Heart left ventricle (tissue), 16 donors: ENCODE measurements at places on chromosomes 5 and 9. TPM values are rescaled to one million over a fixed set of nuclear protein-coding genes. Genes with fewer than 3 reads are reported as not detected.
A peak's percentile ranks its signal among the peaks of the same experiment; 100 is the strongest.

Gene PCDHB8
- total RNA-seq: 1.5 TPM

GRCh38 chr5:123937230-123937629 lies 425.3 kb downstream of the CSNK1G3 start:
- H3K4me3 ChIP-seq: no peak overlapping the region
- peak; percentile 33 for DNase-seq
- H3K27me3 ChIP-seq: no peaks in the 10 kb centered on the region
- H3K27ac ChIP-seq: no peak overlapping the region
- H3K36me3 ChIP-seq: no peaks in the 10 kb centered on the region
- H3K4me1 ChIP-seq: no peaks in the 10 kb centered on the region

DNA sequence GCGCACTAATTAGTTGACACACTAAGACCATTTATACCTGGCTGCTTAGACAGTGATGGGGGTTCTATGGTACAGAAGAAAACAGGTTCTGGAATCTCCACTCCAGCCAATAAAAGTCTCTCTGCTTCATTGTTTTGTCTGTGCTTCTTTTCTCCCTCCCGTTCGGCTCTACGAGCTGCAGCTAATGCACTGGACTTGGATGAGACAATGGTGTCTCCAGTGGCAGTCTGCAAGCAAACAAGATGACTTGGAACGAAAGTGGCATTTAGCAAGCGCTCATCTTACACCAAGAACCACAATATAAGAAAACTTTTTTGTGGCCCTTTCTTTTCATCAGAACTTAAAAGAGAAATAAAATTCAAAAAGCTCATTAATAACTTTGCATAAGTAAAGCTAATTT lies 30.2 kb downstream of the GFM2 start:
- no peak for DNase-seq
- H3K4me3 ChIP-seq: no peak overlapping the region
- H3K36me3 ChIP-seq: peaks cover 98% of the 10 kb centered on the region
- no peaks in the 10 kb centered on the region for H3K27me3 ChIP-seq

- H3K4me3 ChIP-seq: no peak overlapping the region
- H3K27ac ChIP-seq: no peak overlapping the region
- H3K27me3 ChIP-seq: no peaks in the 10 kb centered on the region
- H3K36me3 ChIP-seq: no peaks in the 10 kb centered on the region
These were observed 1471.1 kb upstream of the ACO1 start for GRCh38 chr9:30913331-30913730.

Gene ZNF300
- 1.1 TPM for total RNA-seq

GRCh38 chr5:147965715-147966114 lies 59.4 kb upstream of the C5orf46 start:
- H3K4me1 ChIP-seq: peaks cover 19% of the 10 kb centered on the region
- DNase-seq: no peak
- H3K4me3 ChIP-seq: no peak overlapping the region
- H3K27ac ChIP-seq: peak overlapping the region; percentile 74
- no peaks in the 10 kb centered on the region for H3K27me3 ChIP-seq

Gene TNFSF15
- 0.85 TPM for total RNA-seq

DNA sequence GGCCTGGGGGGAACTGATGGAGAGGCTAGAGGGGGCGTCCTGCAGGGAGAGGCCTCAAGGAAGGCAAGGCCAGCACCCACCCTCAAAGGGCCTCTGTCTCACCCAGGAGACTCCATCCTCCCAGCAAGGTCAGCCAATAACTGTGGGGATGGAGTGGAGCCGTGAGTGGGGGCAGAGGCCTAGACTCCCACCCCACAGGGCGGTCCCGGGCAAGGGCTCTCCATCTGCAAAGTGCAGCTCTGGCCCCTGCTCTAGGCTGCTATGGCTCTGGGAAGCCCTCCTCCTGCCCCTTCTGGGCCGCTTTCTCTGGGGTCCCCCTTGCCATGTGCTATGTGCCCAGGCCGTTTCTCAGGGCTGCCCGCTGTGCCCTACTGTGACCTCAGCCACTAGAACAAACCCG lies 14.0 kb downstream of the FPGS start:
- H3K27ac ChIP-seq: peak overlapping the region; percentile 40
- DNase-seq: no peak
- H3K4me3 ChIP-seq: no peak overlapping the region
- no peaks in the 10 kb centered on the region for H3K4me1 ChIP-seq

Gene CDC25C
- 0.19 TPM for total RNA-seq

DNA sequence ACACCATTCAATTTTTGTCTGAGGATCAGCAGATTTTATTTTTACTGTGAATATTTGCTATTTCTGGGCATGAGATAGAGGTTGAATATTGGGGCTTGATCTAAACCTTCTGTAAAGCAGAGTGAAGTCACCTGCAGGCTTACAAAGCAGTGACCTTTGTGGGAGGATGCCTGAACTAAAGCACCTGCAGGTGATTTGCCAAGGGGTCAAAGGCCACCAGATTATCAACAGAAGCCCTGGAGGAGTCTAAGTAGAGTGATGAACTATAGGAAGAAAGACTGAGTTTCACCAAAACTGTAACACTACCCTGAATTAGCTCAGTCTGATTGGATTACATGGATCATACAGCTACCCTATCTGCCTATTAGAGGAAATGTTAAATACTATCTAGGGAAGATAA lies 144.3 kb upstream of the PRLR start:
- no peaks in the 10 kb centered on the region for H3K27me3 ChIP-seq
- no peak for DNase-seq
- no peaks in the 10 kb centered on the region for H3K36me3 ChIP-seq
- H3K27ac ChIP-seq: no peak overlapping the region
- H3K4me1 ChIP-seq: no peaks in the 10 kb centered on the region
- no peak overlapping the region for H3K4me3 ChIP-seq

DNA sequence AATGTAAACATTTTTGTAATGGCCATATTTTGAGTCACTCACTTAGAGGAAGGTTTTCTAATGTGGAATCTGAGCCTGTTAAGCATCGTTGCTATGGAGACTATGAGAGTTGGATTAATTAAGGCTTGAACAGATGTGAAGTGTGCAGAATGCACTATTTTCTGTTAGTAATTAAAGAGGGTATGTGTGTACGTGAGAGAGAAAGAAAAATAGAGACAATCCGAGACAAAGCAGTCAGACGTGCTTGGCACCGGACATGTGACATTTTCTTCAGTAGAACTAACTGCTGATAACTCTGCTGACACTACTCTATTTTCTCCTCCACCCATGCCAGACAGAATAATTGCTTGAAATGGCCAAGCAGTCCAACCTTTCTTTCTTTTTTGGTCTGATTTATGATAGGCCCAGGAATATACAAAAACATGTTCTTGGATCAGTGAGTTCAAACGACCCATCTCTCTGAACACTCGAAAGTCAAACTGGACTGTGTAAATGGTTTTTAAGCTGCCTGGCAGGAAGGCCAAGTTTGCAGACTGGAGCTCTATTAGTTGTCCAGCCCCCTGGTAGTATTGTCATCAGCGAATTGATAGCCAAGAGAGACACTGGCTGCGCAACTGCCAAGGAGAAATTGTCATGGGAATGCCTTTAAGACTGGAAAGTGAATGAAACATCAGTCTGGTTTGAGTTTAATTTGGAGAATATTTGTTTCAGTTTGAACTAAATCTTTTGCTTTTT lies 322.1 kb downstream of the ARHGEF28 start:
- no peak overlapping the region for H3K27ac ChIP-seq
- H3K4me1 ChIP-seq: peaks cover 16% of the 10 kb centered on the region
- no peak for DNase-seq
- H3K4me3 ChIP-seq: no peak overlapping the region
- H3K27me3 ChIP-seq: peaks cover 2% of the 10 kb centered on the region

GRCh38 chr9:137044502-137045177 lies 1.3 kb downstream of the NPDC1 start:
- peaks cover 2% of the 10 kb centered on the region for H3K36me3 ChIP-seq
- H3K4me1 ChIP-seq: peaks cover 43% of the 10 kb centered on the region
- DNase-seq: no peak
- H3K4me3 ChIP-seq: peak overlapping the region; percentile 78

- no peak for DNase-seq
- H3K27ac ChIP-seq: no peak overlapping the region
- peaks cover 31% of the 10 kb centered on the region for H3K4me1 ChIP-seq
These were observed 2.1 kb downstream of the GTF3C4 start for GRCh38 chr9:132672413-132672690.

DNA sequence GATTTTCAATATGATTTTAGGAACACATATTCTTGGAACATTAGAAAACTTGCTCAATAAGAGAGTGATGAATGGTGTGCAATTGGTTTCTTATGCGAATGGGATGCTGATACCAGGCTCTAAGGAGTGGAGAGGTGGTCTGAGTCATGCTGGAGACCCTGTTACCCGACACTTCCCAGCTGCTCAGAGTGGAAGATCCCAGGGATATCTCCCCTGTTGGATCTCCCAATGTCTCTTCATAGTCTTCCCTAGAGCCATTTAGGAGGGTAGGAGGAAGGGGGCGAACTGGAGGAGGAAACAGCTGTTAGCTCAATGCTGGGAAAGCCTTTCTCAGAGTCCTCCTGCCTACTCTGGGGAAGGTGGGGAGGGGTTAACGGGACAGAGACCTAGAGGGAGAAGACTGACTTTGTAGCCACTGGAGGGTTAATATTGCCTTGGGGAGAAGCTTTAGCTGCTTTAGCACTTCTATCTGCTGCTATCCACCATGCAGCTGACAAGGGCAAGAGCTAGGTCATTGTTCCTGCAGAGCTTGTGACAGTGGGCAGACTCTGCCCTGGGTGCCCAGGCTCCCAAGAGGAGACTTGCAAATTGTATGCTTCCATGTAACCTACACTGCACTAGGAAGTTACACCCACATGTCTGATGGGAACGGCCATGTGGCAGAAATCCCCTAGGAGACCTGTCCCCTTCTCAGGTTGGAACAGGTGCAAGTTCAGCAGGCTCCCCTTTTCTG lies 301.0 kb downstream of the GADD45G start:
- no peaks in the 10 kb centered on the region for H3K27me3 ChIP-seq
- no peak overlapping the region for H3K4me3 ChIP-seq
- no peak overlapping the region for H3K27ac ChIP-seq
- DNase-seq: no peak

- H3K27ac ChIP-seq: no peak overlapping the region
- H3K4me3 ChIP-seq: no peak overlapping the region
- H3K27me3 ChIP-seq: peaks cover 3% of the 10 kb centered on the region
- no peaks in the 10 kb centered on the region for H3K36me3 ChIP-seq
- no peaks in the 10 kb centered on the region for H3K4me1 ChIP-seq
These were observed 10.5 kb upstream of the IRX2 start for GRCh38 chr5:2761921-2762488.

GRCh38 chr9:119802133-119802532 lies 432.9 kb upstream of the BRINP1 start:
- no peaks in the 10 kb centered on the region for H3K27me3 ChIP-seq
- H3K36me3 ChIP-seq: no peaks in the 10 kb centered on the region
- no peak overlapping the region for H3K4me3 ChIP-seq

GRCh38 chr5:111641533-111642233 lies 115.3 kb downstream of the NREP start:
- H3K27ac ChIP-seq: no peak overlapping the region
- H3K27me3 ChIP-seq: no peaks in the 10 kb centered on the region
- no peaks in the 10 kb centered on the region for H3K4me1 ChIP-seq
- H3K4me3 ChIP-seq: no peak overlapping the region
- DNase-seq: no peak
- H3K36me3 ChIP-seq: no peaks in the 10 kb centered on the region

GRCh38 chr9:37949576-37949975 lies 45.6 kb upstream of the SLC25A51 start:
- H3K27me3 ChIP-seq: no peaks in the 10 kb centered on the region
- peaks cover 36% of the 10 kb centered on the region for H3K36me3 ChIP-seq
- H3K4me3 ChIP-seq: no peak overlapping the region

GRCh38 chr9:78207319-78207718 lies 28.6 kb upstream of the CEP78 start:
- H3K36me3 ChIP-seq: no peaks in the 10 kb centered on the region
- no peak overlapping the region for H3K4me3 ChIP-seq
- H3K4me1 ChIP-seq: no peaks in the 10 kb centered on the region
- H3K27me3 ChIP-seq: no peaks in the 10 kb centered on the region
- no peak overlapping the region for H3K27ac ChIP-seq
- no peak for DNase-seq

GRCh38 chr5:7539571-7539970 lies 143.6 kb downstream of the ADCY2 start:
- no peak for DNase-seq
- no peaks in the 10 kb centered on the region for H3K27me3 ChIP-seq
- no peak overlapping the region for H3K27ac ChIP-seq

DNA sequence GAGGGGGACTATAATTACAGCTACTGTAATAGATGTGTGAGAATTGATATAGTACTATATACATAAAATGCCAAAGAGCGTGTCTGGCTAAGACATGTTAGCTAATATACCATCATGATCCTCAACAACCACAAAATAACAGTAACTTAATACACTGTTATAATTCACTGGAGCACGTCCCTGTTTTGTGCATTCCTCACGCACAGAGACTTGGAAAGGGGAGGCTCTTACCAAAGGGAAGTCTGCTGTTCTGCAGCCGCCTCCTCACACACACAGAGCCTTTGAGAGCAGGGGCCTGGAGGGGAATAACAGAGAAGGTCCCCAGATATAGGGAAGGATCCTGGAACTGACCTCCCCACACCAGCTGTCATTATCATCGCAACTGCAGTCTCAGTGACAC lies 97.3 kb downstream of the ANKRD18A start:
- DNase-seq: no peak
- no peak overlapping the region for H3K4me3 ChIP-seq
- H3K36me3 ChIP-seq: no peaks in the 10 kb centered on the region
- no peaks in the 10 kb centered on the region for H3K4me1 ChIP-seq
- H3K27ac ChIP-seq: no peak overlapping the region

Gene IL9
- not detected for total RNA-seq

DNA sequence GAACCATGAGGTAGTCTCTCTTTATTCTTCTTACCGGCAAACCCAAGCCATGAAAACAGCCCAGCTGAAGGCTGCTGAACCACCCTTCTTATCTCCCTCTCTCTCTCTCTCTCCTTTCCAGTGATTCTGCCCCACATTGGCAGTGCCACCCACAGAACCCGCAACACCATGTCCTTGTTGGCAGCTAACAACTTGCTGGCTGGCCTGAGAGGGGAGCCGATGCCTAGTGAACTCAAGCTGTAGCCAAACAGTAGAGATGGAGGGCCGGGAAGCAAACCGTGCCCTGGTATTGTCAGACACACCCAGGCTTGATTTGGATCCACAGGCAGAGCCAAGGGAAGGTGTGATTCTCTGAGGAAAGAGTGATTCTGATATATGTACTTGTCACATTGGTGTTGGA lies 14.0 kb downstream of the GRHPR start:
- no peak overlapping the region for H3K4me3 ChIP-seq
- H3K27ac ChIP-seq: peak overlapping the region; percentile 39
- DNase-seq: peak; percentile 36
- peaks cover 39% of the 10 kb centered on the region for H3K4me1 ChIP-seq
- H3K27me3 ChIP-seq: no peaks in the 10 kb centered on the region

- H3K36me3 ChIP-seq: no peaks in the 10 kb centered on the region
- H3K4me1 ChIP-seq: no peaks in the 10 kb centered on the region
- no peaks in the 10 kb centered on the region for H3K27me3 ChIP-seq
These were observed 51.1 kb downstream of the NUDT12 start for GRCh38 chr5:103511554-103511885.

GRCh38 chr5:144177548-144177947 lies 6.9 kb downstream of the KCTD16 start:
- H3K36me3 ChIP-seq: no peaks in the 10 kb centered on the region
- no peaks in the 10 kb centered on the region for H3K4me1 ChIP-seq
- no peak overlapping the region for H3K4me3 ChIP-seq
- no peak overlapping the region for H3K27ac ChIP-seq
- DNase-seq: no peak
